ENCODE measurements at places on chromosomes 7 and 10.

DNA sequence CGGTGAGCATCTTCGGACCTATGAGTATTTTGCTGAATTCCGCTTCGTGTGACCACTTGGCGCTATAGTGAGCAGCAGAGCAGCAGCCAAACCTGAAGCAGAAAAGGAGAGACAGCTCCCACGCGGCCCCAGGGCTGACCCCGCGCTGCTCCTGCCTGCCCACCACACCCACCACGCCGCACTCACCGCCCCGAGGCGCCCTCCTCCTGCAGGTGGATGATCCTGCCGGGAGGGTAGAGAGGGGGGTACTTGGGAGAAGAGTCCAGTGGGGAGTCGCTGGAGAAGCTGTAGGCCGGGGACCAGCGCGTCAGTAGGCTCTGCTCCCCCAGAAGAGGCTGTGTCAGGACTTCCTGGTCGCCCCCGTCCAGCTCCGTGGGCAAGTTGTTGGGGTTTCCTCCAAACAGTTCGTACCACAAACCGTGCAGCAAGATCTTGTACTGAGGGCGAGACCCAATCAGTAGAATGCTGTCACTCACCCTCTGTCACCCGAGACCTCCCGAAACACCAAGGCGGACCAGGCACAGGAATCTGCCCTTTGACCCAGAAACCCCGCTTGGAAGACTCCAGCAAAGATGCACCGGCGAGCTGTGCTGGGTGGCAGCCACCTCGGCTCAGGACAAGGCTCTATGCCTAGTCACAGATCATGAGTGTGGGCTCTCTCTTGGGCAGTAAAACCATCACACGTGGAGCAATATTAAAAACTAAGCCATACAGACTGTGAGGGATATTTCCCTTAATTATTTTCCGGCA lies 37.6 kb downstream of the DAGLB start:
- no peak for DNase-seq

GRCh38 chr10:7933262-7933661 lies 115.0 kb downstream of the TAF3 start:
- DNase-seq: no peak

DNA sequence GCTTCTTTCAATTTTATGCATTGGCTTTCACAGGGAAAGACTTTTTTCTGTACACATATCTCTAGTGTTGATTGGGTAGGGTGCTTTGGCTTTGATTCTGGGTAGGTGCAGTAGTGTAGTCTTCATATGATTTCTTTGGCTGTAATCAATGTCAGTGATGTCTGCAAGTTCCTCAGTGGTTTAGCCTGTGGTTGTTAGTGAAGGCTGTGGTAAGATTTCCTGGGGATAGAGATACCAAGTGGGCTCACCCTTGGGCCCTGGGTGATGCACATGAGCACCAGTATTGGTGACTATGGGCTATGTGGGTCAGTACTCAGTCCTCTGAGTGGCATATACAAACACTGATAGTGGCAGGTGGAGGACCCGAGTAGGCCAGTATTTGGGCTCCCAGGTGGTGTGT lies 13.0 kb downstream of the GIMAP8 start:
- DNase-seq: no peak

DNA sequence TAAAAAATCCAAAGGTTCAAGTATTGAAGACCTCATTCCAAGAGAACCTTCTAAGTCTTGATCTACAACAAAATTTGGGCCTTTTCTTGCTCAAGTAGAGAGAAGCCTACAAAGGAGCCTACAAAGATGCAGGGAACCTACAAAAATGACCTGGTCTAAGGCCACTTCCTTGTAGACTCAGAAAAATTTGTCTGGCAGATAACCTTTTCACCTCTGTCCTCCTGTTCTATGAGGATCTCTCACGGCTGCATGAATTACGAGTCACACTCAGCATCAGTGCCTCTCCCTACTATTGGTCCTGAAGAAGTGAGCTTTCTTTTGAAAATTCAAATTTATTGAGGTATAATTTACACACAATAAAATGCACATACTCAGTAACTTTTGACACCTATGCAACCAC lies 29.3 kb downstream of the CCNJ start:
- DNase-seq: no peak

- no peak for DNase-seq
Observed at GRCh38 chr10:92544296-92544695, 29.6 kb downstream of the IDE start.

- peak; percentile 100 for DNase-seq
Observed at GRCh38 chr10:99619851-99620710, at the start of gene SLC25A28. Gene SLC25A28, minus strand, starts transcription at chr10:99620439. Its CDS starts 104 bp downstream, at chr10:99620335.

DNA sequence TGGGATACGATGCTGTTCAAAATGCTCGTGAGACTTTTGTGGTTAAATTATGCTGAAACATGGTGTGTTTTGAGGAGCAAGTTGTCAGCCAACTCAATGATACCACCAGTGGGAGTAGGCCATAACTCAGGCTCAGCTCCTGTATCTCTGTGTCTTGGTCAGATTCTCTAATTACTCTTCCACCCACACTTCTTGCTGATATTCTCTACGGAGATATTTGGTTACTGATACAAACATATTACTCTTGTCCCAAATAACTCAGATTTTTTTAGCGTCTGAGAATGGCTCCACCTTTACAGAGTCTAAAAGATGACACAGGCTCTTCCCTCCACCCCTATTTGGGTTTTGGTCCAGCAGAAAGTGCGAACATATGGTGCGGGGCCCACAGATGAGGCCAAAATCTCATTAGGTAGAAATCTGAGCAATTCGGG lies 168.9 kb downstream of the PKD1L1 start:
- no peak for DNase-seq

GRCh38 chr10:27258838-27259812 lies 18.5 kb upstream of the ACBD5 start:
- no peak for DNase-seq

All from fibroblast of skin of left biceps (primary cell).